Stimulated activated CD4-positive, alpha-beta T cell treated with anti-CD3 and anti-CD28 coated beads, Interleukin-15, amount 100 ng/mL, for 24 hours (primary cell): ENCODE measurements at places on chromosomes 3 and 15.

DNA sequence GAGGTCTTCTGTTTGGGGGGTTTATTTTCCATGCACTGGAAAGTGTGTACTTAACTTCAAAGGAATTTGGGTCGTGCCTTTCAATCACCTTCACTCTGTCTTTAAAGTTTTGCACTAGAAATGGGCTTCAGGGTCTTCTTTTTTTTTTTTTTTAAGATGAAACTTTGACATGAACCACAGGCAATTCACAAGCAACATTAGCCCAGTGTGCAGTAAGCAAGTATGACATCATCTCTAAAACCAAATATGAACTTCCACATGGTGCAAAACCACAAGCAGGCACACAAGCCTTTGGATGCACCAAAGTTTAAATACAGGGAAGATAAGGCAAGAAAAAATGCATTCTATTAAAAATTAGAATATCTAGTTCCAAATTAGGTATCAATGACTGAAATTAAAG lies 381.9 kb downstream of the ERC2 start:
- DNase-seq, result no peak

DNA sequence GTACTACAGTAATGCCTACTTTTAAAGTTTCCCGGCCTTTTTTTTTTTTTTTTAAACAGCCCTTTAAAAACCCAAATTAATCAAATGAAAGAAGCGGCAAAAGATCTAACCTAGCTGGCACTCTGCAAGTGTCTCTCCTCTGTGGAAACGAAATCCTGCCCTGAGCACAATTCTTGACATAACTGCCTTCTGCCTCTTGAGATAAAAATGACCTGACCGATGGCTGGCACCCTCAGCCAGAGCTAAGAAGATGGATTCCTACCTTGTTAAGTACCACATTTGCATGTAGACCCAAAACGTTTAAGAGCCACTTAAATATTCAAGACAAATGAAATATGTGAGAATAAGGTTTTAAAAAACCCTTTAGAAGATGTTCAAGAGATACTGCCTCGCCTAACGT lies 16.6 kb upstream of the SLC12A8 start:
- DNase-seq, result no peak

- DNase-seq, result no peak
Observed at GRCh38 chr3:66406831-66407610, 93.8 kb downstream of the LRIG1 start.

- DNase-seq, result no peak
Observed at GRCh38 chr15:57183614-57184344, 192.5 kb upstream of the CGNL1 start.

GRCh38 chr3:128532012-128532983 lies 39.3 kb upstream of the GATA2 start:
- no peak for DNase-seq

- DNase-seq, result no peak
Observed at GRCh38 chr3:13525827-13526625, 22.9 kb upstream of the FBLN2 start.

- DNase-seq, result no peak
Observed at GRCh38 chr3:171404376-171404967, 55.7 kb downstream of the TNIK start.

DNA sequence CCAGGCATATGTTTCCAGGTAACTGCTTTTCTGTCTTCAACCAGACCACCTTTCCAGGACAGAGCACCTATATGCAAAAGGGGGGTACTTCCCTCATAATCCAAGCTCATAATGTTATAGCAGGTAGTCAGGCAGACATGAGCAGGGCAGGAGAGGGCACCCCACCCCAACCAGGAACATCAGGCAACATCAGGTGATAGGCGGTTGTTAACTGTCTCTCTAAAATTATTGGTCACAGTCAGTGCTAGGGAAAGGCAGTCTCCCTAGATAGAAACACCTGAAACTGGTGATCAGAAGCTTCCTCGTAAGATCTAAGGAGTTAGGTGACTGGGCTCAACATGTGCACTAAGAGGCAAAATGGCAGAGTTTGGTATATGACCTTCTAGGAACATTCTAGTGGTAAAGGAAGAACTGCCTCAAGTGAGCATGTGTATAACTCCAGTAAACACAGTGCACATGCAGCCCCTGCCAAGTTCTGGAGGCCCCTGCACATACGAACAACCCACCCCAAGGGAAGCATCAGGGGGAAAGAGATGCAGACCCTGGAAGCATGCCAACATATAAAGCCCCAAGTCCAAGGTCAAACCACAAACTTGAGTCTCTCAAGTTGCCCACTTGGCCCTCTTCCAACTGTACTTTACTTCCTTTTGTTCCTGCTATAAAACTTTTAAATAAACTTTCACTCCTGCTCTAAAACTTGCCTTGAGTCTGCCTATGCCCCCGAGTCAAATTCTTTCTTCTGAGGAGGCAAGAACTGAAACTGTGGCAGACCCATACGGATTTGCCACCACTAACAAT lies 270.9 kb downstream of the ULK4 start:
- no peak for DNase-seq

- peak; percentile 15 for DNase-seq
Observed at GRCh38 chr15:52464478-52464877, 64.2 kb downstream of the MYO5A start.

GRCh38 chr15:86677278-86677677 lies 597.6 kb downstream of the AGBL1 start:
- no peak for DNase-seq

DNA sequence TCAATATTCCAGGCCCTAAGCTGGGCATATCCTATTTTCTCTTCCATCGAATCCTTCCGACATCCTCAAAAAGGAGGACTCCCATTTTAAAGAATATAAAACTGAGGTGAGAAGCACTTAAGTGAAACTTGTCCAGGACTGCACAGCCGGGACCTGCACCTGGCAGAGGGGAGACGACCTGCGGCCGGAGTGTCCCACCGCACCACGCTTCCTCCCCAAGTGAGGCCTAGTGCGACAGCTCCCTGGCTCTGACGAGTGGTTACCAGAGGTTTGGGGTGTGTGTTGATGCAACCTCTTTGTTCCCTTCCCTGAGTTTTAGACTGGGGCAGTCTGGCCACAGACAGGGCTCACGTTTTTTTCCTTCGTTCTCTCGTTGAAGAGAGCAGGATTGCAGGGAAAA lies 24.9 kb upstream of the ATP2B2 start:
- no peak for DNase-seq

- peak; percentile 10 for DNase-seq
Observed at GRCh38 chr15:67832897-67833709, 6.7 kb downstream of the RNU6-1 start.

DNA sequence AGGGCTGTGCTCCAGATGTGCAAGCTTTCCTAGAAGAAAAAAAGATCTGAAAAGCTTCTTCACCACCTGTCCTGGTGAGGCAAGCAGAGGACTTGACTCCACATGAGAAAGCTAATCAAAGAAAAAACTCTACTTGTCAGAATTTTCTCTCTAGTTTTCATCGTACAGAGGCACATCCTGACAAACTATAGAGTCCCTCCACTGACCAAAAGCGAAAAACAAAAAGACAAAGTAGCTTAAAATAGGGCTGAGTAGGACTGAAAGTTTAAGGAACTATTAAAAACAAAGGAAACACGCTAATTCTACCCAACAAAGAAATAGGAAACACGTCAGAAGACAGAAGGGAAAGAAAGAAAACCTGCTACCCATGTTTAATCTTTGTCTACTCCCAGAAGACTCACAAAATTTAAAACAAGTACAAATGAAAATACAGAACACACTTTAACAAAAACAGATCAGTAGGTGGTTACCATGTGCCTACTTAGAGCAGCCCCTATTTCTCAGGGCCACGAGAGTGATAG lies 26.5 kb downstream of the NANOGP8 start:
- no peak for DNase-seq

- no peak for DNase-seq
Observed at GRCh38 chr3:47890828-47891612, 88.1 kb downstream of the DHX30 start.

DNA sequence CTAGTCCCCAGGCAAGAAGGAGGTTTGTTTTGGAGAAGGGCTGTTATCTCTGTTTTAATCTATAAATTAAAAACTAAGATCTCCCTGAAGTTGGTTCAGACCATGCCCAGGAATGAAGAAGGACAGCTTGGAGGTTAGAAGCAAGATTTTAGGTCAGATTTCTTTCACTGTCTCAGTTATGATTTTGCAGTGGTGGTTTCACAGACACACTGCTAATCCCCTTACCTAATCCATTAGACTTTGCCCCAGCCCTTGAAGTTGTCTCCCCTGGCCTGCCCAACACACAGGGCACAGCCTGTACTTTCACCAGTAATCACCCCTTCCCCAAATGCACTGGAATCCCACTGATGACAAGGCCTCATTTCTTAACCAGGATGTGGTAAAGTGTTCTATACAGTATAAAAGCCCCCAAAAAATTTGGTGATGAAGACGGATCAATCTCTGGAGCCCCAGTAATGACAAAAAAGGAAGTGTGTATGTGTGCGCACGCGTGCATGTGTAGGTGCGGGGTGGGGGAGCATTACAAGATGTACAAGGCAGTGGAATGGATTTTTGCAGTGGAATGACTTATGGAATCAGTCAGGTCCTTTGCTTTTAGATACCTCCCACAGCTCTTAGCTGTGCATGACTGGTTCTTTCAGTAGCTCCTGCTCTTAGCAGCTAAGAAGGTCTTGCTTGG lies 73.1 kb upstream of the TERB2 start:
- DNase-seq, result no peak

DNA sequence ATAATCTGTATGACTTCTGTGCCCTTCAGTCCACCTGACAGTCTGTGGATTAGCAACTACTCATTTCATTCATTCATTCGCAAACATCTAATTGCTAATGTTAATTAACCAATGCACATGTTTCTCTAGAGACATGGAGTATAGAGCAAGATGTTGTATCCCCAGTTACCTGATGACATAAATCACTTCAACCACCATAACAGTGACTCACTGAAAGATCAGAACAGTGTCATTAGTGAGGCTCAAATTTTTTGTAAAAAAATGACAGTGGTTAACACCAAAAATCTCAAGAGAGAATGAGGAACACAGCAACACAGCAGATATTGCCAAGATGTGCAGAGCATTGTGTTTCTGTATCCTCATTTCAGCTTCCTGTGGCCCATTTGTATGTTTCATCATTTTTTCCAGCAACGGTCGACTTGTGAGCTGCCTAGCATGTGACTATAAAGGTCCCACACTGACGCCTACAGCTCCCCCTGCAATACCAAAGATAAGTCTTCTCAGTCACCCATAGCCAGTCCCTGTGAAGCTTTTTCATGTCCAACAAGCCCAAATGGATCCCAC lies 3.7 kb upstream of the PLD1 start:
- peak; percentile 25 for DNase-seq

DNA sequence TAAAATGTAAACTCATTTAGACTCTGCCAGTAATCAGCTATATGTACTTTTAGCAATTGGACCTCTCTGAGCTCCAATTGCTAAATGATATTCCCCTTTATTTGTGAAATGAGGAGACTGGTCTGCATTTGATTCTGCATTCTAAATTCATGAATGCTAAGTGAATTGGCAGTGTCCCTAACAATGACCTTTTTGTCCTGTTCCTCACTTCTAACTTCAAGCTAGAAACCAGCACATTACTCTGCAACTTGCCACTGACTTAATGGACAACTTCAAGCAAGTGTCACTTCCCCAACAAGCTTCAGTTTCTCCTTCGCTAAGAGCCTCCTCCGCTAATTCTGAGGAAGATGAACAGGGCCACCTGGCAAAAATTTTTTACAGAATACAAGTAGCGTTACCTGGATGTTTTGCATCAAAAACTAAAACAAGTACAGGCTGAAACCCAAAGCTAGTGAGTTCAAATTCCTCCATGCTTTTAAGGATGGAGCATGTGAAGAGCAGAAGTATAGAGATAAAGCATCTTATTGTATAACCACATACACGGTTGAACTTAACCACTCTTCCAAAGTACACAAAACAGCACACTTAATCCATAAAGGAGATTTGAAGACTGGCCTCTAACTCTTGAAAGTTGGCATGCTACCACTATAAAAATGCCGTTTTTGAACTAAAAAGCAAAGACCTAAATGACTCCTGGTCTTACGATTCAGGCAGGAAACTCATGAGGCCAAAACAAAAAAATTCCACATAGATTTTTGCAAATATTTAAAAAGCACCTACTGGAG lies 207.6 kb downstream of the MAGI1 start:
- no peak for DNase-seq

GRCh38 chr3:161203485-161204098 lies 17.5 kb upstream of the NMD3 start:
- DNase-seq, result no peak

GRCh38 chr15:64024172-64025050 lies 21.9 kb downstream of the DAPK2 start:
- no peak for DNase-seq

GRCh38 chr3:98259707-98260106 lies 4.3 kb upstream of the OR5H6 start:
- DNase-seq, result peak; percentile 12

DNA sequence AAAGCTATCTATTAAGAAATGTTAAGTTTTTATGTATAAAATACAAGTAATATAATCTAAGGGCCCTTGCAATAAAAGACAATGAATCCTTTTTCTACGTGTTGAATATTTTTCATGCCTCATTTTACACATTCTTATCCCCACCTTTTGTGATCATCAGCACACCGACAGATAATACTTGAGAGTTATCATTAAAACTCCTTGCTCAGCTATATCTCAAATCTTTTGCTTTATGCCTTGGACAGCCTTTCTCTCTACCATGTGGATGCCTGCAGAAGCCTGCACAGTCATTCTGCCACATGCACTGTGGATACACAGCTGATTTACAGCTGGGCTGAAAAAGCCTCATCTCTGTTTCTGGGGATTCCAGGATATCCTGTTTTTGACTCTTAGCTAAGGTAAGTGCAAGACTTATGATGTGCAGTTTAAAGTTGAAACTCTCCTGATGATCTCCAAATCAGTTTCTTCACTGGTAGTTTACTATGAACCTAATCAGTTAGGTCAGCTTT lies 1565.1 kb downstream of the SI start:
- no peak for DNase-seq

DNA sequence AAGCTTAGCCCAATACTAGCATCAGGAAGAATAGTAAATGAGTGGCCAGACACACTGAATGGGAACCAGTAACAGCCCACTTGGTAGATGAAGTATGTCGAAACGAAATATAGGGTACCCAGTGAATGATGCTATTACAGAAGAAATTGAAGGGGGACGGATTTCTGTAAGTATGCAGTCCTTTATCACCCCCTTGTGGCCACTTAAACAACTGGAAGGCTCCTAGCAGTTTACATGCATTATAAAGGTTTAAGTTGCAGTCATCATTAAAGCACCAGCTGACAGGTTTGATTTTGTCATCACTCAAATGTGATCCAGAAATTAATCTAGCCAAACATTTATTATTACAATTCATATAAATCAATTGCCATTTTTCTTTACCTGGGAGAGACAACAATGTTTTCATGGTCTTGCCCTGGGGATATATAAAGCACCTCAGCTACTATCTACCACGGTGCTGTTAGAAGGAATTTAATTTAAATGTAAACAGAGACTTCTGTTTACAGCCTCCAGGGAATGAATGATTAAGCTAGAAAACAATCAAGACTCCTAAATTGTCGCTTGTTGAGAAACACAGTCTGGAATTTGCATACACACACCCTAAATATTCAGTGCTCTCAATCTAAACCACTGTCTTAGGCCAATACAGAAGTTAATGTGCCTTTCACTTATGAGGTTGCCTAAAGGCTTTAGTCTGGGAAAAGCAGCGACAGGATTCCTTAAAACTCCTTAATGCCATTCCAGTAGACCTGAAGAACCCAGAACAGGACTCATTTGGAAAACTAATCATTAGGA lies 7.8 kb downstream of the EIF1B start:
- peak; percentile 51 for DNase-seq

GRCh38 chr3:126084768-126085180 lies 850 bp upstream of the SLC41A3 start:
- no peak for DNase-seq
